ENCODE measurements at places on chromosomes 6 and 20.

DNA sequence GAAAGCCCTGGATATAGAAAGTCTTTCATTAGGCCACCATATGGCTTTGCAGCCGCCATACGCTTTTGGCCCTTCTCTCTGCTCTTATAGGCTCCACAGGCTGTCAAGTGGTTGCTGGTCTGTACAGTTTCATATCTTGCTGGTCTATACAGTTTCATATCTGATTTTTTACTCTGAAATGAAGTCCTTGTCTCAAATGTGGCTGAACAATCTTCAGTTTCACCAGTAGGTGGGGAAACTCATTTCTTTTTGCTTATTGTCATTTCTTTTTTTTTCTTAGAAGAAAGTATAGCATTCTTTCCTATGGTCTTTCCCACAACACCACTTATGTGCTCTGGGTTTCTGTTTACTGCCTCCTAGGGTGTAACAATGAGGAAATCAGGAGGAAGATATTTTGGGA lies 771.4 kb upstream of the MMS22L start:
- no peak for DNase-seq

- no peak for DNase-seq
Measured at GRCh38 chr20:46088409-46089166, 1.2 kb downstream of the NCOA5 start.

DNA sequence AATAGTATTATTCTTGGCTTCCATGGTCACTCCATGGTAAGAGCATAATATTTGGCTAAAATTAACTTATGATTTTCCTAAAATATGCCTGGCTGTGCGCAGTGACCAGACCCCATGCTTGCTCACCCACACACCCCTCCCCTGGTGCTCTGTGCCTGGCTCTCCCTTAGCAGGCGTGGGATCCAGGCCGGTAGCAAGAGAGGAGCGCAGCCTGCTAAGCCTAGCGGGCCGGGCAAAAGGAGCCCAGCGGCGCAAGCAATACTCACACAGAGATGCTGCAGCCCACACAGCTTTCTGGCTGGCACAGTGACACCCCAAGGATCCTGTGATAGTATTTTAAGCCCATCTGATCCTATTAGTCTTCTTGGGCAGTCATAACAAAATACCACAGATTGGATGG lies 79.8 kb upstream of the EYS start:
- DNase-seq, result no peak

GRCh38 chr6:81326881-81327561 lies 425.5 kb downstream of the TENT5A start:
- no peak for DNase-seq

GRCh38 chr6:7489376-7489775 lies 52.1 kb upstream of the DSP start:
- no peak for DNase-seq

Data from activated T-cell treated with anti-CD3 and anti-CD28 coated beads, Interleukin-2, amount 50 U/mL, for 4 hours (primary cell).